Smooth muscle cell of the umbilical artery (primary cell): ENCODE measurements at places on chromosomes 7 and 10. TPM values are rescaled to one million over a fixed set of nuclear protein-coding genes. Genes with fewer than 3 reads are reported as not detected.

The MSANTD7 gene
- total RNA-seq: 16.9 and 17.8 TPM in 2 replicates

The TCAF1 gene
- total RNA-seq: 99.5 and 103 TPM in 2 replicates

The NYAP1 gene
- 0.83 and 1.2 TPM in 2 replicates for total RNA-seq

The LLCFC1 gene
- total RNA-seq: not detected in 2 replicates

The PRSS37 gene
- total RNA-seq: not detected in 2 replicates

The ATRNL1 gene
- total RNA-seq: 0.97 and 2.7 TPM in 2 replicates

The RET gene
- 0.30 and 0.74 TPM in 2 replicates for total RNA-seq

The FANK1 gene
- 4.5 and 4.6 TPM in 2 replicates for total RNA-seq

The GNAT3 gene
- not detected in 2 replicates for total RNA-seq

The GOLGA7B gene
- not detected in 2 replicates for total RNA-seq

The NEUROG3 gene
- total RNA-seq: not detected in 2 replicates

The ELN gene
- total RNA-seq: 0.09 and 0.59 TPM in 2 replicates

The FAM25C gene
- not detected in 2 replicates for total RNA-seq

The DHTKD1 gene
- 22.9 and 25.3 TPM in 2 replicates for total RNA-seq

The PDCD11 gene
- 29.7 and 63.7 TPM in 2 replicates for total RNA-seq

The MMD2 gene
- not detected in 2 replicates for total RNA-seq

The OR2A5 gene
- total RNA-seq: not detected in 2 replicates

The TLX1 gene
- total RNA-seq: not detected in 2 replicates

The RSPH10B2 gene
- total RNA-seq: 0.05 TPM in 1 of 2 replicates, not detected in the other

The ASZ1 gene
- not detected in 2 replicates for total RNA-seq

The NPSR1 gene
- not detected in 2 replicates for total RNA-seq

The ST8SIA6 gene
- total RNA-seq: 0.14 TPM in 1 of 2 replicates, not detected in the other

The VIPR2 gene
- total RNA-seq: not detected in 2 replicates

The PBLD gene
- total RNA-seq: 3.9 and 4.7 TPM in 2 replicates

The HOGA1 gene
- total RNA-seq: under 0.01 and 0.32 TPM in 2 replicates

The ZNF117 gene
- 9.5 and 10.7 TPM in 2 replicates for total RNA-seq

The FGFR2 gene
- 1.8 and 9.2 TPM in 2 replicates for total RNA-seq

The HYAL4 gene
- not detected in 2 replicates for total RNA-seq
